ENCODE measurements at places on chromosomes 6 and 20.

GRCh38 chr6:11538819-11539468 is 1.4 kb downstream of the TMEM170B start:
- DNase-seq: no peak

GRCh38 chr6:163955096-163955495 is 540.6 kb downstream of the QKI start:
- DNase-seq: no peak

- DNase-seq: no peak
These were observed 17.0 kb downstream of the CST9 start for GRCh38 chr20:23588434-23589403.

GRCh38 chr20:46330072-46330763 is 21.9 kb upstream of the CDH22 start:
- DNase-seq: no peak

DNA sequence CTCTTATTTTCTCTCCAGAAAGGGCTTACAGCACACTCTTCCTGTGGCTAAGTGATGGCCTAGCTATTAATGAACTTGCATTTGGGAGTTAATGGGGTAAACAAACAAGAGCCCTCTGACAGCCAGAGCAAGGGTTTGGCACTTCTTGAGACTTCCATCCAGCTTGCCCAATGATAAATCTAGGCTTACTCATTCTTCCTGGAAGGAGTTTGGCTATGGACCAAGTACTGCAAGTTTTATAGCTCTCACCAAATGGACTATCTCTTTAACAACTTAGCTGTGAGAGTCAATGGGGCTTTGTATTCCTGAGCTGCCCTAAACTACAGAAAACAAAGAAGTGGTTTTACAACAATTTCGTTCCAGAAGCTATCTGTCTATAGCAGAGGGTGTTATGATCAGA is 16.7 kb upstream of the PI3 start:
- no peak for DNase-seq

- no peak for DNase-seq
These were observed 525.1 kb upstream of the NOX3 start for GRCh38 chr6:155980768-155981079.

GRCh38 chr6:33276864-33277662 is at the start of gene B3GALT4:
Gene B3GALT4, plus strand, starts transcription at chr6:33277123. Its CDS starts 297 bp downstream, at chr6:33277420.
- peak; percentile 87 for DNase-seq

- no peak for DNase-seq
These were observed 7.1 kb downstream of the MOCS1 start for GRCh38 chr6:39927159-39927558.

DNA sequence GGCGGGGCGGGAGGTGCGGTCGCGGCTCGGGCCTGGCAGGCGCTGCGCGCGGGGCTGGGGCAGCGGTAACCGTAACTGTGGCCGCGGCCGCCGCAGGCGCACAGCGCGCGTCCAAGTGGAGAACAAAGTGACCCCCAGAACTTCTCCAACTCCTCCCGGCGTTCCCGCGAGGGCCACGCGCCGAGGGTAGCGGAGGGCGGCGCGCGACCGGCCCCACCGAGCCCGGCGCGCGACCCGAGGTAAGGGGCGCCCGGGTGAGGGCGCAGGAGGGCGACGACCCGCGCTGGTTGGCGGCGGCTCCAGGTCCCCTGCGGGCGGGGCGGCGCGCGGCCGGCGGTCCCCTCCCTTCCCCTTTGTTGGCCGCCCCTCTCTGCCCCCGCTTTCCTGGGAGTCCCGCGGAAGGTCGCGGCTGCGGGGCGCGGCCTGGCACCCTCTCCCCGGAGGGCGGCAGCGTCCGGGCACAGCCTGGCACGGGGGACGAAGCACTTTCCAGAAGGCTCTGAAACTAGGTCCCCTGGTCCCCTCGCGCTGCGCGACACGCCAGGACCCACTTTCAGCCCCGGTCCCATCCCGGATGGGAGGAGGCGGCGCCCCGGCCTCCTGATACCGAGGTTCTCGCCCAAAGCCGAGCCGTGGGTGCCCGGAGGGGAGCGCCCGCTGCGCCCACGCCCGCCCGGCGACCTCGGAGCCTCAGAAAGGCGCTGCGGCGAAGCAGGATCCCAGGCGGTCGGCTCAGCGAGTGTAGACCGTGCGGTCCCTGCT is at the start of gene TIAM2:
TSS of gene TIAM2 (plus strand) at position 62 of the 762 bp plus-strand sequence. CDS start 133,909 bp downstream, outside the sequence.
- DNase-seq: peak; percentile 72

DNA sequence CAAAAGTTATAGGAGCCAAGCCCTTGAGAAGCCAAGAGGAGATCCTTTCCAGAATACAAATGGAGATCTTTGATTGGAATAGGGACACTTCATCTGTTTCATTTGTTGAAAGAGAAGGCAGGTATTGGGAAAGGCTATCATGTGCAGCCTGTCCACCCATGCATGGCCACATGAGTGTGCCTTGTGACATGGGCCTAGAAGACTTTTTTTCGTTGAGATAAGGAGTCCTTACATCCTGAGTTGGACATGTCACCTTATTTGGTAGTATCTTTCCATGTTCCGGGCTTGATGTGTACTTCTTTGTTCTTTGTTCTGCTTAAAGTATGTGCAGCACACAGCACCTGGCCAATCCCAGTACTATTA is 42.1 kb upstream of the SYNCRIP start:
- no peak for DNase-seq

GRCh38 chr6:45109551-45109950 is 218.6 kb upstream of the RUNX2 start:
- no peak for DNase-seq

GRCh38 chr6:14656078-14656521 is 538.5 kb downstream of the CD83 start:
- no peak for DNase-seq

DNA sequence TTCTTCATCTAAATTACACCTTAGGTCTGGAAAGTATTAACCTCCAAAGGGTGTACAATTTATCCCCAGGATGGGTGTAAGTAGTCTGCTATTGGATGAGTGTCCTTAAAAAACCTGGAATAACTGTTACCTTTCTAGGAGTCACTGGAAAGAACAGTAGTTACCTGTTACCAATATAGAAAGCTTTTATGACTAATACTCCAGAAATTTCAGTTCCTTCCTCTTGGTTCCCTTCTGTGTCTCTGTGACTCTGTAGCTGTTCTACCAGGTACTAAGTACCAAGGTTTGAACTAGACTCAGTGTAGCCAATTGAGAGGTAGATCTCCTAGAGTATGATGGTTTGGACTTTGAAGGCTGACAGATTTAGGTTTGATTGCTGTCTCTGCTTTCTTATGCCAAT is 47.0 kb upstream of the TBX18 start:
- no peak for DNase-seq

DNA sequence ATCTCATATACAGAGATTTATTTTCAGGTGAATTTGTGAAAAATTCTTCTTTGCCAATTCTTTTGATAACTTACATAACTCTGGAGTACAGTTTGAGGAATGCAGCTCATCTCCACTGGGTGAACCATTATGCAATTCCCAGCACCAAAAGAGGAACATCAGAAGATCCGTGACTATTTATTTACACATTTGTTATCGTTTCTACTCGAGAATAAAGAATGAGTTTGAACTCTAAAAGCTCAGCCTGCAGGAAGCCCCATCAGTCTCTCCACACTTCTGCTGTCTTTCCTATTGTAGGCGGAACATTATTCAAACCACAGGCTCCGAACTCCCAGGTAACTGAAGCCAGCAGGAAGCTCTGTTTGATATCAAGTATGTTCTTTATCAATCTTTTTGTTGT is 95.9 kb upstream of the IFNGR1 start:
- DNase-seq: no peak
